ENCODE measurements at places on chromosomes 5 and 9.

GRCh38 chr9:7790022-7790818 is 9.4 kb downstream of the DMAC1 start:
- no peak for DNase-seq

- DNase-seq: no peak
These were observed 314.1 kb upstream of the KIF2A start for GRCh38 chr5:61991866-61992265.

- DNase-seq: no peak
These were observed 214.4 kb downstream of the ARL15 start for GRCh38 chr5:54095969-54096368.

GRCh38 chr5:66727630-66728029 is 131.4 kb downstream of the MAST4 start:
- DNase-seq: no peak

GRCh38 chr5:93415819-93416218 is 165.2 kb downstream of the NR2F1-AS1 start:
- no peak for DNase-seq

All from activated naive CD8-positive, alpha-beta T cell treated with anti-CD3 and anti-CD28 coated beads for 36 hours (primary cell).